ENCODE measurements at places on chromosomes 5 and 9.

DNA sequence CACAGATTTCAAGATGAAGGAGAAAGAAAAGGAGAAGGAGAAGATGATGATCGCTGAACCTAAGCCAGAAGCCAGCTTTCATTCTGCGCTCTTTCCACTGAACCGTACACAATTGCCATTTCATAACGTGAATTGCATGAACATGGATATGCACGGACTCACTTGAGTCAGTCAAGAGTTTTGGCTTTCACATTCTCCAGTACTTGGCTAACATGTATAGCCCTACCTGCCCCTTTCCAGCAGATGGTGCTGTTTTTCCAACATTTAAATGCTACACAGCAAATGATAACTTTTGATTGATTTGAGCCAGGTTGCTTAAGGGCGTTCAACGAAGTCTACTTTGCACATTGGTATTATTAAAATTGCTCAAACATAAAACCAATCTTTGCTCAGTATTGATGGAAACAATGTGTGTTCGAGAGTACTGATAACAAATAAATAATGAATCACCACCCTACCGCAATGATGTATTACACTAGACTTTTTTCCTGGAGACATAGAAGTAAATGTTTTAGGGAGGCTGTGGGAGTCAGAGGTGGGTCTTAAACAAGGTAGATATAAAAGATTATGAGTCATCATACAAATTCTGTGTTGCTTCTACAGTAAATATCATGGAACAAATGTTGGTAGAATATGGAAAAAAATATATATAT is 196.4 kb downstream of the TRPM3 start:
- peak; percentile 77 for DNase-seq

- DNase-seq = no peak
Observed at GRCh38 chr9:69824499-69825252, 4.1 kb downstream of the CFAP95 start.

DNA sequence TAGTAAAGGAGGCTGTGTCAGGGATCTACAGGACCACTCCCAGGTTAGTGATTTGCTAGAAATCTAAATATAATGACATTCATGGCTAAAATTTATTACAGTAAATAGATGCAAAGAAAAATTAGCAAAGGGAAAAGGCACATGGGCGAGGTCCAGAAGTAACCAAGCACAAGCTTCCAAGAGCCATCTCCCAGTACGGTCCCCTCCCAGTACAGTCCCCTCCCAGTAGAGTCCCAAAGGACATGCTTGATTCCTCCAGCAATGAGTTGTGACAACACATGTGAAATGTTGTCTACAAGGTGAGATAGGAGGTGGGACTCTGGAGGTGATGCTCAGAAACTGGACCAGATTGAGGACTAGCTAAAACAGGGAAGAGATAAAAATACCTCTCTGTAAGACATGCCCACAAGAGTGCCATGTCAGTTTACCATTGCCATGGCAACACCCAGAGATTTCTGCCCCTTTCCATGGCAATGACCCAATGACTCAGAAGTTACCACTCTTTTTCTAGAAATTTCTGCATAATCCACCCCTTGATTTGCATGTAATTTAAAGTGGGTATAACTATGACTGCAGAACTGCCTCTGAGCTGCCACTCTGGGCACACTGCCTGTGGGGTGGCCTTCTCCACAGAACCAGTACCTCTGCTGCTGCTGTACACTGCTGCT is 27.9 kb upstream of the CEMIP2 start:
- no peak for DNase-seq

DNA sequence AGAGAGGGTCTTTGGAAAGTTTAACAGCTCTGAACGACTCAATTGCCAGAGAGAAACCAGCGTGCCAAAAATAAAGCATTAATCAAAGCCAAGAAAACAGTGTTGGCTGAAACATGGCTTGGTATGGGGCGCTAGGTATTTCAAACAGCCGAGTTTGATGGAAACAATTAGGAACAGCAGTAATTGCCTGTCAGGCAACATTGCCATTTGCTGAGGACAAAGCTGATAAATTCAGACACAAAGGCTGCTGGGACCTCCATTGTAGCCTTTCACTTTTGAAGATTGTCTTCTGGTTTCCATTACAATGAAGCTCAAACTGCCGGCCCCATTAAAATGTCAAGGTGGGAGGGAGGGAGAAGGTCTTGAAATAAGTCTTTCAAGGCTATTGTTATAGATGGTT is 125.4 kb upstream of the SPDL1 start:
- DNase-seq = no peak

DNA sequence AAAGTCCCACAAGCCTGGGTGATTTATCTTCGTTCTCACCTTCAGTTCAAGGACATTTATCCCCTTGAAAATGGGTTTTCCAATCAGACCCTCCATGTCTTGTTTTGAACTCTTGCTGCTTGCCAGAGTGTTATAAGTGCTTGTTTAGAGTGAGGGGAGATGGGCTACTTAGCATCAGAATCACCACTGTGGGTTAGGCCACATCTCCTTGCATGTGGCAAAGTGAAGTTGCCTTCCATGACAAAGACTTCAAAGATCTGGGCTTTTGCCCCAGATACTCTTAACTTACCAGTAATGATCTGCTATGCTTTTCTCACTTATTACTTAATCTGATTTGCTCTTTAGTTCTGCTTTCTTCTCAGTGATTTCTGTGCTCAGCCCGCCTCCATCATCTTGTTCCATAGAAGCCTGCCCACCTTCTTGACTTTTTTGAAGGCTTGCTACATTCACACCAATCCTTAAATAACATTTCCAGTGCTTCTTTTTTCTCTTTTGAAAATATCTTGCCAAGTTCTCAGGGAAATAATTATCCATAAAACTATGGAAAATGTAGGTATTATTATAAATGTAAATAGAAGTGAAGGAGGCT is 39.0 kb downstream of the GPR21 start:
- DNase-seq = no peak

DNA sequence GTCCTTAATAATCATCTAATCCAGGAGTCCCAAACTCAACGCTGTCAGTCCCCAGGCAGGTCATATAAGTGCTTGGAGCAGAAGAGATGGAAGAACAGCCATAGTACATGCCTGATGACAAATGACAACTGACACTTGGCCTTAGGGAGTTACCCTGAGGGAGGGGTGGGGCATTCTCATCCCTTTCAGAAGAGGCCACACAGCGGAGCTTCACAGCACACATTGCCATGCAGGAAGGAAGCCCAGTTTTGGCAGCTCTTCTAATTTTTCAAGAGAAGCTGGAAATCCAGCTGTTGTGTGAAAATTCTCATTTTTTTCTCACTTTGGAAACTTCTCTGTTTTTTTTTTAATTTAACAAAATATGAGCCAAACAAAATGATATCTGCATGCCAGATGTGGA is 89.0 kb downstream of the ASTN2 start:
- no peak for DNase-seq

- DNase-seq = peak; percentile 92
Observed at GRCh38 chr9:124054582-124055227, 43.1 kb downstream of the LHX2 start.

DNA sequence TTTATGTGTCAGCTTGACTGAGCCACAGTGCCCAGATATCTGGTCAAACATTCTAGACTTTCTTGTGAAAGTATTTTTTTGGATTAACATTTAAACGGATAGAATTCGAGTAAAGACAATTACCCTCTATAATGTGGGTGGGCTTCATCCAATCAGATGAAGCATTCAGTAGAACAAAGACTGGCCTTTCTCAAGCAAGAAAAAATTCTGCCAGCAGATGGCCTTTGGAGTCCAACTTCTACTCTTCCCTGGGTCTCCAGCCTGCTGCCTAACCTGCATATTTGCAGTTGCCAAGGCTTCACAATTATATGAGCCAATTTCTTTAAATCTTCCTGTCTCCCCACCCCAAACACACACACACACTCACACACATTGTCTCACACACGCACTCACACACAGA is 86.4 kb downstream of the MED10 start:
- no peak for DNase-seq

- DNase-seq = no peak
Observed at GRCh38 chr9:35728041-35728971, 3.7 kb downstream of the TLN1 start.

- no peak for DNase-seq
Observed at GRCh38 chr9:4538107-4538506, 47.8 kb downstream of the SLC1A1 start.

GRCh38 chr9:116656501-116656971 is 30.6 kb upstream of the TRIM32 start:
- DNase-seq = no peak

GRCh38 chr9:7907551-7908337 is 108.2 kb upstream of the DMAC1 start:
- no peak for DNase-seq

- peak; percentile 86 for DNase-seq
Observed at GRCh38 chr9:21684831-21685362, 117.5 kb upstream of the MTAP start.

DNA sequence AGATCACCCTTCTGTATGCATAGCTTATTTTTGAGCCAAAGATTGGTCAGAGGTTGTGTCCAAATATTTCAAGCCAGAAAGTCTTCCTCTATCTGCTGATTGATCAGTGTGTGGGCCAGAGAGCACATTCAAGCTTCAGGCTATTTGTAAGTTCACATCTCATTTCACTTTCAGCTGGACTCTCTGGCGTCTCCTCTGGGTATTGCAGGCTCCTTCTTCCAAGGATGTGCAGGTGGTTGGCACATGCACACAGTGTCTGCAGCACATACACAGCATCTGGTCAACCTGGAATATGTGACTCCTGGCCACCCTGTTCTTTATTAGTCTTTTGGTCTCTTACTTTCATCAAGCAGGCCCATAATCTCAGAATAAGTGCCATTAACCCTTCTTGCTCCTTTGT is 516.1 kb downstream of the ANXA1 start:
- DNase-seq = no peak
